ENCODE measurements at places on chromosomes 1 and 21. TPM values are rescaled to one million over a fixed set of nuclear protein-coding genes. Genes with fewer than 3 reads are reported as not detected.
A peak's percentile ranks its signal among the peaks of the same experiment; 100 is the strongest.

Gene SPRR2D
- not detected for total RNA-seq

DNA sequence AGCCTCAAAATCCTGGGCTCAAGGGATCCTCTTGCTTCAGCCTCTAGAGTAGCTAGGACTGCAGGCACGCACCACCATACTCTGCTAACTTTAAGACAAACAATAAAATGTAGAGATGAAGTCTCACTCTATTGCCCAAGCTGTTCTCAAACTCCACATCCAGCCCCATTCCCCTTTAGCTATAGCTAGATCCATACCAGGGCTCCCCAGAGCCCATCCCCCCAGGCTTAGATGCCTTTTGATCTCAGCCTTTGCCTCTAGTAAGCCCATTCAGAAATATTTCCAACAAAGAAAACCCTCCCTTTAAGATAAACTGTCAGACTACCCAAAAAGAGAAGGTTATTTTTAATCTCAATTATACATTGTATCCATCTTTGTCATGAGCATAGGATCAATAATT, 325.4 kb downstream of the CHRM3 start:
- DNase-seq, result no peak

DNA sequence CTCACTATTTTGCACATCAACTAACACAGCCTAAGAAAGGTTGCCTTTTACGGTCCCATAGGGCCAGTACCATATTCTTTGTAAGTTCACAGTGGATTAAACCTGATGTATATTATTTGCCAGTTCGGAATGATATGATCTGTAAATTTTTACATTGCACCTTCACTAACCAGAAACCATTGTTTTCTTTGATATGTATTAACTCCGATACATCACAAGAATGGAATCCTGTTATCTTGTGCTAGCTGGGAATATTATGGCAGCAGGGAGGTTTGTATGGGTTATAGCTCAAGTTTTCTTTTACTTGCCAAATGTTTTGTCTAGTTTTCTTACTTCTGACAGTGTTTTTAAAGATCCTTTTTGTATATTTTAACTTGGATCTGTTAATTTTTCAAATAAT, 51.4 kb upstream of the S1PR1 start:
- DNase-seq, result no peak

- DNase-seq, result no peak
Observed at GRCh38 chr1:210441028-210441427, 112.3 kb downstream of the HHAT start.

DNA sequence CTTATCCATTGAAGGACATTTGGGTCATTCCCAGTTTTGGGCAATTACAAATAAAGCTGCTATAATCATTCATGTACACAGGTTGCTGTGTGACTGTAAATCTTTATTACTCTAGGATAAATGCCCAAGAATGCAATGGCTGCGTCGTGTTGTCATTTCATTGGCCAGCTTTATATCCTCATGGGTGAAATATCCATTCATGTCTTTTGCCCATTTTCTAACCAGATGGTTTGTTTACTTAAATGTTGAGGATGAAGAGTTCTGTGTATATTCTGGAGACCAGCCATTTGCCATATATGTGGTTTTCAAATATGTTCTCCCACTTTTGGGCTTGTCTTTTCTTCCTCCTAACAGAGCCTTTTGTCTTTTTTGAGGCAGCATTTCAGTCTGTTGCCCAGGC, 25.3 kb downstream of the TRIM11 start:
- no peak for DNase-seq

GRCh38 chr1:162302306-162303003, 74.2 kb downstream of the SPATA46 start:
- no peak for DNase-seq

GRCh38 chr1:150813028-150813707, 5.1 kb upstream of the CTSK start:
- DNase-seq, result peak; percentile 82

DNA sequence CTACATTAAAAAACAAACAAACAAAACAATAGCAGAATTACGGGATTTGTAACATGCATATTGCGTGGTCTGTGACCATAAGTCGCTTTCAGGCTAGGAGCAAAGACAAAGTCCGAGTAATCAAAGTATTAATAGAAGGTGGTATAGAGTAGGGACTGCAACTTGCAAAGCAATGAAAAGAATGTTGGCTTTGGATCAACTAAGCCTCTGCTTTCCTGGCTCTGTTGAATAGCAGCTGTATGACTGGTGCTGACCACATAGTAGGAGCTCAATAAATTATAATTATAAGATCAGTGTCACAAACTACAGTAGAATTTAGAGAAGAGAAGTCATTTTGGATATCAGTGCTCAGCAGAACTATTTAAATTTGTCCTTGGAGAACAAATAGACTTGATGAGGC, 586.4 kb downstream of the DPYD start:
- DNase-seq, result no peak

DNA sequence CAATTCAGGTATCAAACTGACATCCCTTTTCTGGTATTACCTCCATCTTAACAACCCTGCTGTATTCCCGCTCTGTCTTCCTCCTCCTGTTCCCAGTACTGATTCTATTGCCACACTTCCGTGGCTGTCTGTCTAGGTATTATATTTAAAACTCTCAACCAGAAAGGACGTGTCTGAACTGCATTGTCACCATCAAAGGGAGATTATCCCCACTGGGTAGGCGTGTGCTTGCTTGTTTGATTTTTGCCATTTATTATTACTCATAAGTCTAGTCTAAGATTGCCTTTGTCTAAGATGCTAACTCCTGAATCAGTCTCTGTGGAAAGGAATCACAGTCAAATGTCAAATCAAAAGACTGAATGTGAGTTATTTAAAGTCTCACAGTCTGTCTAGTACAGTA, 650.1 kb downstream of the KCNT2 start:
- no peak for DNase-seq
